ENCODE measurements at places on chromosomes 4 and X.

- no peak for DNase-seq
These were observed 651.9 kb upstream of the PCDH7 start for GRCh38 chr4:30068234-30068633.

- no peak for DNase-seq
These were observed 150.3 kb downstream of the FBXW7 start for GRCh38 chr4:152385551-152385950.

DNA sequence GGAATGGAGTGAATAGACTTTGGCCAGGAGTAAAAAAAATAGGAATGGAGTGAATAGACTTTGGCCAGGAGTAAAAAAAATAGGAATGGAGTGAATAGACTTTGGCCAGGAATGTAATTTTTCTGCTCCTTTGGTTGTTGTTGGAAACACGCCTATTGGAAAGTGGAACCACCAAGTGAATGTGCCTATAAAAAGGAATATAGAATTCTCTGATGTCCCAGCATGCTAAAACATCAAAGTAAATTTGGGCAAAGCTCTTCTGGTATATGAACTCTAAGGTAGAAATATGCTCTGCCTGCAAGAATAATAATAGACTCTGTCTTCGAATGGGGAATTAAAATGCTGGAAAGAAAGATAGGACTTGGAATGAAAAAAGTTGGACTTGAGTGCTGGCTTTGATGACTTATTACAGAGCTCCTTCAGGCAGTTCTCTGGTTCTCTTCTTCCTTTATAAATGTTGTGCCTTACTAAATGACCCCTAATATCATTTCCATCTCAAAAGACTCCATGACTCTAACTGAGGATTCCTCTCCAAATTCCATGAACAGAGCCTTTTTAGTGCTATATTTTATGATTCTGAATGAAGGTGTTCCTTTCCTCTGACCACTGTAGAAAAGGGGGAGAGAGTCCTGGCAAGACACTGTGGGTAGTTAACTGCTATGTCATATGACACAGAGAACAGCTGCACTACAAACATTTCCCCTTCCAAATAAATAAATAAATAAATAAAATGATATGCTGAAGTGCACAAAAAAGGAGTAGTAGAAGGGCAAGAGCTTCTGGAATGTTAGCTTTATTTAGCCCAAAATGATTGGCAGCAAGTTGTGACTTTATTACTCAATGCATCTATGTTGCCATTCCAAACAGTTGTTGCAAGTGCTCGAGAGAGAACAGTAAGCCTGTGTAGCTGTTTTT is 13.5 kb upstream of the GBA3 start:
- no peak for DNase-seq

DNA sequence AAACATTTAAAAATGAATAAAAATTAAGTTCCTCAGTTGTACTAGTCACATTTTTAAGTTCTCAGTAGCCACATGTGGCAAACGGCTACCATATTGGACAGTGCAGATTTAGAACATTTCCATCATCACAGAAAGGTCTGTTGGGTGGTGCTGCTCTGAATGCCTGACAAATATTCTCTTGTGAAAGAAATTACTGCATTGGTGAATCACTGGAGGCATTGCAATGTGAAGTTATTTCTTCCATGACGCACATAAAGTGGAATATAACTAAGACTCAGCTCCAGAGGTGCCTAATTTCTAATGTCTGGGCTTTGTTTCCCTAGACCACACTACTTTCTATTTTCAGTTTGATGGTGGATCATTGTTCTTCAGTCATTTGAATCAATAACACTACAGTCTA is 44.9 kb downstream of the CLNK start:
- DNase-seq: no peak

DNA sequence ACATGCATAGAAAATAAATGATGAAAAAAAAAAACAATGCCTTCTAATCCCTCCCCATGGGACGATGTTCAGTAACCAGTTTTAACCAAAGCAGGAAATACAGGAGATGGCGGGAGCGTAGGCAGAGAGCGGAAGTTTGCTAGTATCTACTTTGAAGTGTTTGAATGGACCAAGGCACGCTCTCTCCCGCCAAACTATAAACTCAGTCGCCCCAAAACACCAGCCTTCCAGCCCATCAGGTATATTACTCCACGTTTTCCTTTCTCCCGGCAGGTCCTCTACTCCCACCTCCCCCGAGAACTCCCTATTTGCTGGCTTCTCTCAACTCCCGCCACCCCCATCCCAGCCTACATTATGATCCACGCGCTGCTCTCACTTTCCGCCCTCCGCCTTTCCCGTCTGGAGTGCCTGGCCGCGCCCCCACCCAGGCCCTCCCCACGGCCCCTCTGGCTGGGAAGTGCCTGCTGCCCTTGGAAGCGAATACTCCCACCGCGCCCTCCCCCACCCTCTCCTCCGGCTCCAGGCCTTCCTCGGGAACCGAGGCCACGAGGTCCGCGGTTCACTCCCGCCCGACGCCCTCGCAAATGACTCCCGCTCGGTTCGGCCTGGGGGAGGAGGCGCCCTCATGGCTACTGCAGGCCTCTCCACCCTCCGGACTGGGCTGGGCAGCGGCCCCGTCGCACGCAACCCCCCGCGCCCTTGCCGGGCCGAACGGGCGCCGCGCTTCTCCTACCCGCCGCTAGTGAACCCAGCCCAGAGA is 723 bp downstream of the DHX15 start:
- peak; percentile 37 for DNase-seq

DNA sequence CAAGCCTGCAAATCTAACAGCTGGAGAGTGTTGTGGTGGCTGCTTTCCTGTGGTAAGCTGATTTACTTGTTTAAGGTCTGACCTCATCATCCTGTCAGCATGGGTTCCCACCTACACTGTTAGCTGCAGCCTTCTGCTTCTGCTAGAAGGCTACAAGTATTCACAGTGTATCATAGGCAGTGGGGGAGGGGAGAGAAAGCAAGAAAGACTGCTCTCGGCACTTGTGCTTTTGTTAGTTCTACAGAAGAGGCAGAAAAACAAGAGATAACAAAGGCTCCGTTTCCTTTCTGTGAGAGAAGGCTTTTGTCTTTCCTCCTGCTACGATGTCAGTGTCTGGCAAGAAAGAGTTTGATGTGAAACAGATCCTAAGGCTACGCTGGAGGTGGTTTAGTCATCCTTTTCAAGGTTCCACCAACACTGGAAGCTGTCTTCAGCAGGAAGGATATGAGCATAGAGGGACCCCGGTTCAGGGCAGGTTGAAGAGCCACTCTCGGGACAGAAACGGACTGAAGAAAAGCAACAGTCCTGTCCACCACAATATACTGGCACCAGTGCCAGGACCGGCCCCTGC is at the start of gene KLHL4:
KLHL4 (plus strand) TSS at position 232 of the 571 bp plus-strand sequence; CDS start at position 324, 92 bp downstream.
- peak; percentile 74 for DNase-seq

GRCh38 chrX:11509786-11510185 is 155.9 kb downstream of the ARHGAP6 start:
- DNase-seq: no peak

DNA sequence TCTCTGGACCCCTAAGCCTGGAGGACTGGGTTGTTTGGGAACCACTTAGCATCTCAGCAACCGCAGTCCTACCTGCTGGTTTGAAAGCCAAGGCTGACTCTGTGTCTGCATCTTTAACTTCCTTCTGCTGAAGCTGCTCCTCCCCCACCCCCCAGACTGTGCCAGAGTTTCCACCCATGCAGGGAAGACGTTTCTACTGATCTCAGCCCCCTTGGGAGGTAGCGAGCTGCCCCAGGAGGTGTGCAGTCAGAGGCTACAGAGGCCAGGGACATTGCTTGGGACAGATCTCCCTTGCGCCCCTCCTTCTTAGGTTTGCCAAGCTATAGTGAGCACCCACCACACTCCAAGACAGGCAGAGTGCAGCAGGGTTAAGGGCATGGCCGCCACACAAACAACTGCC is 4.7 kb upstream of the FATE1 start:
- DNase-seq: no peak

DNA sequence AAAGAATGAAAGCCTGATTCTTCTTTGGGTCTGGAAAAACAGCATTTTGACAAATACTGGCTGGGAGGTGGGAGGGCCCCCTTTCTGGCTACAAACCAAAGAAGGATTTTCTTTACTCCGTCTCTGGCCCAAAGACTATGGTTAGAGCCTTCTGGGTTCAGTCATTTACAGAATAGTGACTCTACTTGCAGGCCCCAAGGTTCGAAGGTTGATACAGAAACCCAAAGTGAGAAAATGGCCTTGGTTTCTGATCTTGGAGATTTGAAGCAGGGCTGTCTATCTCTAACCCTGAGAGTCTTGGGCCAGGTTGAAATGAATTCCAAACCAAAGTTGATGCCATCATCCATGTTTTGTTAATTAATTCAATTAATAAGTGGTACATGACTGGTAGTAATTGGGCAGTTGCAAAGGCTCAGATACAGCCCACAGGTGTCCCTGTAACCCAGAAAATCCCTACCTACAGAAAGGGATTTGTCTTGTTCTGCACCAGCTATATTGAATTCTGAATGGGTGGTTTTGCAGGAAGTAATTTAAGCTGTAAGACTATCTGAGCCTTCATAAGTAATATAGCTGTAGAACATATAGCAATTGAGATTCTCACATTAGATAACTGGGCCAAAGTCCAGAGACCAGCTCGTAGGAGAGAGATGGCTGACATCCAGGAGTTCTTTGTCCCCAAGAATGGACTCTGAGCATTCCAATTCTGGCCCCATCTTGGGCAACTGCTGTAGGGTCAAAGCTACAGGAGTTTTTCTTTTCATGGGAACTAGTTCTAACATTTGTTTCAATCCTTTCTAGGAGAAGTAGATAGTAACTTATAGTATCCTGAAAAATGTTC is 34.5 kb downstream of the CHRNA9 start:
- DNase-seq: no peak

Data from kidney glomerular epithelial cell (primary cell).